ENCODE measurements at places on chromosomes 16 and 17.

DNA sequence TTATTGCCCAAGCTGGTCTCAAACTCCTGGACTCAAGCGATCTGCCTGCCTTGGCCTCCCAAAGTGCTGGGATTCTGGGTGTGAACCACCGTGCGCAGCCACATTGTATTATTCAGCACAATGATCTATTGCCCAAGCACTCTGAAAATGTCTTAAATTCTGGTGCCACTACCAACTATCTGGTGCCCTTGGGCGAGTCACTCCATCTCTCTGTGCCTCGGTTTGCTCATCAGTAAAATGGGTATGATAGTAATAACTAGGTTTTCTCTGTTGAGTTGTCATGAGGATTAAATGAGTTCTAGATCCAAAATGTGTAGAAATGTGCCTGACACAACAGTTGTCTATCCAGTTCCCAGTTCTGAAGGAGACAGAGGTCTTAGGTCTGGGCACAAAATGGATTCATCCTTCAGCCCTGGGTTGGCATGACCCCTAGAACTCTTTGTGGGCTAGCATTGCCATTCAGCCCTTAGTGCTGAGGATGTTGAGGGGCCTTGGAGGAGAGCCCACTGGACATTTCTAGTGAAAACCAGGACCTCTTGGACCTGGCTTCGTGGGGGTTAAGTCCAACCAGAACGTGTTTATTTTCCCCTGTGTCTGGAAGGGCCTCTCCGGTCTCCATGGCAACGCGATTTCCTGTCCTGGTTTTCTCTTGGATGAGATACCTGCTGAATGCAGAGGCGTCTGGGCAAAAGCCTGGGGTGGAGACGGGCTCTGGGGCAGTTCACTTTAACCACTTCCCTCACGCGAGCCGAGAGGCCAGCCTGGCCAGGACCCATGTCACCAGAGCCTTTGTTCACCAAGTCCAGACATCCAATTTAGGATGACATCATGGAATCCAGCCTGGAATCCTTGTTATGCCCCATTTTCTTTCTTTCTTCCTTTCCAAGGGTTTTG, 43.7 kb upstream of the TNRC6A start:
- no peak for DNase-seq

DNA sequence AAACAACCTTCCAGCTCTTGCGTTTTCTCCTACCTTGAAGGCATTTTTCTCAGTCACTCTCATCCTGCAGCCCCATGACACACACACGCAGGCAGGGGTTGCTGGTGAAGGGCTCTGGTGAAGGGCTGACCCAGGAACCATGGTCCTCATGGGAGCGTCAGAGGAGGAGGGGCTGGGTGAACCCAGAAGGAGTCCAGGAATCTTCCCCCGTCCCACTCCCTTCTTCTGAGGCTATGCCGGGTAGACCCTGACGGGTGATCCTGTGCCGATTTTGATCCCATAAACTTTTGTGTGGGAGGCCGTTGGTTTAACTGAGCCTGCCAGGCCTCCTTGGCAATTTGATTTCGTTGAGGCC, 278.4 kb upstream of the FOXF1 start:
- DNase-seq, result no peak

GRCh38 chr16:85731179-85731578, 19.7 kb downstream of the C16orf74 start:
- no peak for DNase-seq

GRCh38 chr16:50478075-50478772, 70.0 kb upstream of the NKD1 start:
- DNase-seq, result no peak
